Activated naive CD4-positive, alpha-beta T cell treated with anti-CD3 and anti-CD28 coated beads, Interleukin-2, amount 50 U/mL, for 16 hours (primary cell): ENCODE measurements at places on chromosomes 2 and 18.
A peak's percentile ranks its signal among the peaks of the same experiment; 100 is the strongest.

DNA sequence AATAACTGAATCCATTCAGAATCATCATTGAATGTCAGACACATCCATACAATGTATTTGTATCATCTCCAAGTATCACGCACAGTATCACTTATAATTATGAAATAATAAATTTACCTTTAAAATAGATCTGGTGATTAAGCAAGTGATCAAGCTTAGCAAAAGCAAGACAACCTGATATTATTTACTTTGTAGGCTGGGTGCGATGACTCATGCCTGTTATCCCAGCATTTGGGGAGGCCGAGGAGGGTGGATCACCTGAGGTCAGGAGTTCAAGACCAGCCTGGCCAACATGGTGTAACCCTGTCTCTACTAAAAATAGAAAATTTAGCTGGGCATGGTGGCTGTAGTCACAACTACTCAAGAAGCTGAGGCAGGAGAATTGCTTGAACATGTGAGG, 421.0 kb upstream of the NETO1 start:
- no peak for DNase-seq

- DNase-seq = no peak
Measured at GRCh38 chr2:57516698-57517340, 529.8 kb upstream of the VRK2 start.

DNA sequence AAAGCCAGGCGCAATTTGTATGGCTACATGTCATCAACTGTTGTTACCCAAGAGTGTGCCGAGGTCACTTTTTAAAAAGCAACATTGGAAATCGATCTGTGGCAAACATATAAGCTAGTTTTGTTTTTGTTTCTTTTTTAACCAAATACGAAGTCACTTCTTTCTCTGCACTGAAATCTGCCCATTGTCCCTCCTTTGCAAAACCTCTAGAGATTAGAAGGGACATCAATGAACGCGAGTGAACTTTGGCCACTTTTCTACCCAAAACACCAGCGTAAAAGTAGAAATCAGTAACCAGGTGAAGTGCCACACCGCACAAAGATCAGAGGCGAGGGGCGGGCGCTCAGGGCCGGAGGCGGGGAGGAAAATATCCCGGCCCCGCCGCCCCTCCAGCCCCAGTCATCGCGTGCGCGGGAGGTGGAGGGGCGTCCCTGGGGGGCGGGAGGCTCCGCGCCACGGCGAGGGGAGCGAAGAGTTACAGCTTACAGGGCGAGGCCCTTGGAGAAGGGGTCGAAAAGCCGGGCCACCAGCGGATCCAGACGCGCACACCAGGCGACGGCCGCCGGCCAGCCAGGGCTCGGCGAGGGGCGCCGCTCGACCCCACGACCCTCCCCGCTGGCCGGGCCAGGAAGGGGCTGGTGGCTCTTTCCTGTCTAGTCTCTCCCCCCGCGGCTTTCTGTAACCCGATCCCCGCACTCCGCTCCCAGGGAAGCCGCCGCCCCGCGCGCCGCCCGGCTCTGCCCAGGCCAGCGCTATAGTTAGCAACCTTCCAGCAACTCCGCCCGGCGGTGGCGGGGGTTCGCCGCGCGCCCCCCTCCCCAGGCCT, 993 bp downstream of the RBMS1 start:
- peak; percentile 72 for DNase-seq

DNA sequence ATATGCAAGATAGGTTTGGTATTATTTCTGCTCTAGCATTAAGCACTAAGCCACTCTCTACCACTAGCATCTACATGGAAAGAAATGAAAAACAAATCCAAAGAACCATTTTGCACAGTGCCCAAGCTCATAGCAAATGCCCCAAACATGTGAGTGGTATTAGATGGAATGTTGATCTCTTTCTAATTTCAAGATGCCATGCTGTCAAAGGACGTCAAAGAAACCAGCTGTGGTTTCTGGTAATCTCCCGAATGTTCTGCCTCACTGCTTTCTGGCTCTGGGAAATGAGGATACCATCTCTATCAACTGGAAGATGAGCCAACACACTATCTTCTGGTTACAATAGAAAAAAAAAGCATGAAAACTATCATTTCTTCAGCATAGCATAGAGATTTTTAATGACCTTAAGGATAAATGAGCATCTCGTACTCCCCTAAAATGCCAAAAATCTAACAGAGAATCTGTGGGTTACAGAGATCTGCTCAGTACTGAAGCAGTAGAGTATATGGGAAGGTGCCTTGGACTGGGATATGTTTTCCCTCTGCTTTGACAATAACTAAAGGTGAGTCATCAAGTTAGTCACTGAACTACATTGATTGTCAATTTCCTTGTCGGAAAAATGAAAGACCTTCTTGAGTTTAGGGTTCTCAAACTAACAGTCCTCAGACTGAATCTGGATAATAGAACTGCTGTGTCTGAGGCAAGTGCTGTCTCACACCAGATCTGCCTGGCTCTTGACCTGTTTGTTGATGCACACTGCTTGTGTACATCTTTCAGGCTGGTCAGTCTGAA, 244.8 kb upstream of the NCKAP5 start:
- DNase-seq = no peak

GRCh38 chr2:207129821-207130220, 35.9 kb downstream of the KLF7 start:
- no peak for DNase-seq

GRCh38 chr18:6876641-6877041, 147.1 kb downstream of the ARHGAP28 start:
- no peak for DNase-seq

- peak; percentile 66 for DNase-seq
Measured at GRCh38 chr2:95023222-95023597, 2.3 kb upstream of the MAL start.

- no peak for DNase-seq
Measured at GRCh38 chr2:72148003-72148836, 558 bp upstream of the CYP26B1 start.

DNA sequence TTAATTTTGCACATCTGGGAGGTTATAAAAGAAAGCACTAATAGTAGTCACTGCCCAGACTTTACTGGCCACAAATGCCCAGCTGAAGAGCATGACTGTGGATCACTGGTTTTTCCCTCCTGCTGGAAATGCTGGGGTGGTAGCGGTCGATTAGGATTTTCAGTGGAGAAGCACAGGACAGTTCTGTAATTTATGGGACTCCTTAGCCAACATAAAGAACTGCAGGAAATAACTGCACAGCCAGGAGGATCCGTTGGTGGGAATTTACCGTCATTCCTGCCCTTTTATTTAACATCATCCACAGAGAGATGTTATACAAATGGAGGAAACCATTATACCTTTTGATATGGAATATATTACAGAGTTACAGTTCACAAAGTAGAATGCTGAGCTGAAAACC, 61.5 kb downstream of the TNFRSF11A start:
- no peak for DNase-seq

DNA sequence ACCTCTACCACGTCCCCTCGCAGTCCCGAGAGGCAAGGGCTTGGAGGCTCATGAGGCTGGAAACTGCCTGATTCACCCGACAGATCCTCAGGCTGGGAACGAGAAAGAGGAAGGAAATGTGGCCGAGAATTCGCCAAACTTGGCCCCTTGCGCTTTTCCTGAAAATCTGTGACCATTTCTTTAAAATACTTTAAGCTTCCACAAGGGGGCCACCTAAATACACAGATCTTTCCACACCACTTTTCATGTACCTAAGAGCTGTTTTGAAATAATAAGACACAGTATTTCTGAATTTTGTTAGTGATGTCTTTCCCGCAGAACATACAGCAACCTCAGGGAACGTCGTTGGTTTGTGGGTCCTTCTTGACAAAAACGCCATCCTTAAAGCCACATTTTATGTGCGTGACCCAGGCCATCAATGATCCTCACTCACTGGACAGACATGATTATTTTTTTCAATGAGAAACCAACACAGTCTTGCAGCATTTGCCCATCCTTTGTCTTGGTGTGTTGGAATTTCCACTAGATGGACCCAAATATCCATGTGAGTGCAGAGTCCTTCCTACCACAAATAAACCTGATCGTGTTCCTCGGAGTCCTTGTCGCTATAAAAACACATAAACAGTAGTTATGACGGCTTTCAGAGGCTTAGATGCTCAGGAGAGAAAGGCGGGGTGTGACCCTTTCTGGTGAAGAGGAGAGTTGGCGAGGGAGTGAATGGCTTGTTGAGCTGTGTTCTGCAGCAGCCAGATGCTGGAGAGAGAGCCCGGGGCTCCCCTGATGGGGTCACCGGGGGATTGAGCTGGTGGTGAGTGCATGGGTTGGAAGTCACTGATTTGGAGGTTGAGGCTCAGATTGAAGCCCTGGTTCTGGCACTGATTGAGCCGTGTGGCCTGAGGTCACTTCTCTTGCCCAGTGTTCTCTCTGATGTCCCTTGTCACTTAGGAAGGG, 25.0 kb downstream of the DCDC2C start:
- DNase-seq = no peak

GRCh38 chr18:48123324-48123723, 192.9 kb upstream of the SMAD2 start:
- DNase-seq = no peak

GRCh38 chr2:30221531-30221930, 9.8 kb upstream of the LBH start:
- DNase-seq = no peak

- no peak for DNase-seq
Measured at GRCh38 chr18:13007248-13007560, 16.0 kb downstream of the CEP192 start.

DNA sequence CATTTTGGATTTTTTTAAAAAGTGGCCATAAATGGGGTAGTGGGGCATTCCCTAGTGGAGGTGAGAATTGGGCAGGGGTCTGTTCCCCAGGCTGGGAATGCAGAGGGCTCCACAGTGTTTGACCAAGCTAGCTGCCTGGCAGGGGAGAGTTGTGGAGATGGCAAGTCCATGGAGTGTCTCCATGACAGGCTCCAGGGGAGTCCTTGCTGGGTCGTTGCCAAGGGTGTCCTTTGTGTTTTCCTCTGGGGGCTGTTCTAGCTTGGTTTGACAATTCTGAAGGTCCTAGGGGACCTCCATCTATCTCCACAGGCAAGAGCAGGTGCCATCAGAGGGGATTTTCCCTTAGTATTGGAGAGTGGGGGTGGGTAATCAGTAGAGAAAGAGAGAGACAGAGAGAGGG, 265.3 kb downstream of the DYSF start:
- DNase-seq = no peak

DNA sequence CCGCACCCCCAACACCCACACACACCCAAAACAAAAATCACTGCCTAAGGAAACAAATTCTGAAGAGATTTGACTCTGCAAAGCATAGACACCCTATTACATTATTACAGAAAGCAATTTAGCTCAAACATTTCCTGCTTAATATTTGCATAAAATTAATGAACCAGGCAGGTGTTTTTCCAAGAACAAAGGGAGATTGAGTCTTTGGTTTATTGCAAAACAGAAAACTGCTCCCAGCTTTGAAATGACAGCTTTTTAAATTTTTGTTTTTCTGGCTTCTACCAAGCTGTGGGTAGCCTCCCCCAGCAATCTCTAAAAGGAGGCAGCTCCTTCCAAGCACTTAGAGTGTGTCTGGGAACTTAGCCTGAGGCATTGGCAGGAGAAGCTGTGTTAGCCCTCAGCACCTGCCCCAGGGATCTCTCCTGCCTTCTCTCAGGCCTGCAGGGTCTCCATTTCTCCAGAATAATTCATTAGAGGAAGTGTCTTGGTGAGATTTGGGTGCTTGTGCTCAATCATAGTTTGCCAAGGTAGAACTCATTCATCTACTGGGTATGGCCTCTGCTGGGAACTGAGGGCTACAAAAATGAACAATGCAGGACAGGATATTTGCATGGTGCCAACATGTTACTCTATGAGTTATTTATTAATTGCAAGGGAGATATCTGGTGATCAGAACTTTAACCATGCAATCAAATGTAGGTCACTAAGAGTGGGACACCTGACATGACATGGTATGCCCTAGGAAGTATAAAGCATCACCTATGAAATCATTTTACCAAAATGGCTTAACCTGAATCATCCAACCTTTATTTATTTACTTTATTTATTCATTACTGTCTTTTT, 58.7 kb downstream of the B3GNT2 start:
- DNase-seq = no peak

DNA sequence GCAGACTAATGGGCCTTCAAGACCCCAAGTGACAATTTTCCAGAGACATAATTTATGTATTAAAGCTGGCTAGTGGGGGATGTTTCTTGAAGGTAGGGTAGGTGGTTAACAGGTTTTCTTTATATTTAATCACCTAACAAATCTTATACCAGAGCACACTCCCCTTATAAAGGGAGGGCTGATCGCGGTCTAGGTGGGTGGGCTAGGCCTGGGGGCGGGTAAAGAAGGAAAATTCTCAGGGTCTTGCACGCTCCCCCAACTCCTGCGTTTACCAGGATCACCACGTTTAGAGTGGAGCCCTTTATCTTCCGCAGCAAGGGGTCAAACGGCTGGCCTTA, 19.9 kb upstream of the CXXC1 start:
- DNase-seq = no peak

DNA sequence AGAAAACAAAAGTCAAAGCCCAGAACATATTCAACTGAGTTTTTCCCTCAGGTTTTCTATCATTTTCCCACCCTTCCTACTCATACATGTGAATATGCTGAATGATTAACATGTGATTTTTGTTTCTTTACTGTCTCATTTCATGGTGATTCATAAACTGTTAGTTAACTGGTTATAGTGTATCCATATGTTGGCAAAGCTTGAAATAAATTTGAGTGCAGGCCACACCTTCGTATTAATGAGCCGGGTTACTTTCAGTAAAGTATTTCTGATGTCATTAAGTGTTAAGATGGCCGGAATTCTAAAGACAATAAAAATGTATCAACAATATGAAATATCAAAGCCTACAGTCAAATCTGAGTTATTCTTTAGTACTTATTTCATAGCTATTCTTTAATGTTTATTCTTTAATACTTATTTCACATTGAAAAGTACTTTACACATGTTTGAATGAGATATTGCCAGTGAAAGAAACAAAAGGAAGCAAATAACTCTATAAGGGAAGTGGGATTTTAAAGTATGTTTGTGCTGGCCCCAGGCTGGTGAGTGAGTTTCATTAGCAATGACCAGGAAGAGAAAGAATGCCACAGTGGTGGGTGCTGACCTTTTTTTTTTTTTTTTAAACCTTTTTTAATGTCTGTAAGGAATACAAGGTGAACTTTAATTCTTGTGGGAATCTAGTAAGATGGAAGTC, 178.6 kb downstream of the NEDD4L start:
- DNase-seq = no peak

- no peak for DNase-seq
Measured at GRCh38 chr18:59453468-59453961, 94.5 kb upstream of the LMAN1 start.

GRCh38 chr18:2535419-2535910, 35.8 kb downstream of the METTL4 start:
- no peak for DNase-seq

- no peak for DNase-seq
Measured at GRCh38 chr18:41113885-41114482, 841.0 kb upstream of the PIK3C3 start.

GRCh38 chr2:40271094-40271493, 180.8 kb downstream of the SLC8A1 start:
- no peak for DNase-seq

DNA sequence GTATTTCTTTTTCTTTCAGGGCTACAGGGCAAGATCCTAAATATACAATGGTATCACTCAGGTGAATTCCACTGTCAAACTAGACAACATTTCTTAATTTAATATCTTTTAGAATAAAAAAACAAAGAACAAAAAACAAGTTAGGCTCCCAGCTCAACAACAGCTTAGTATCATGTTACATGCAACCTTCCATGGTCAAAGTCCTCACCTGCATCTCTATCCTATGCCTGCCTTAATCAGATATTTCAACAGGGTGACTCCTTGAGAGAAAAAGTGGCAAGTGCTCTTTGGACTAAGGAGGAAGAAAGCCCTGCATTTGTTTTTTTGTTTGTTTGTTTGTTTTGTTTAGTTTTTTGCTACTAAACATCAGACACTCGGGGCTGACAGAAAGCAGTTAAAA, 50.2 kb downstream of the WDFY1 start:
- no peak for DNase-seq
